ENCODE measurements at places on chromosomes 12 and 14.

- DNase-seq: no peak
Observed at GRCh38 chr14:76376409-76376877, 506 bp downstream of the ESRRB start.

GRCh38 chr12:94640134-94640928 lies 10.0 kb downstream of the TMCC3 start:
- DNase-seq: no peak

GRCh38 chr14:22830443-22831010 lies 840 bp downstream of the MRPL52 start:
- no peak for DNase-seq

DNA sequence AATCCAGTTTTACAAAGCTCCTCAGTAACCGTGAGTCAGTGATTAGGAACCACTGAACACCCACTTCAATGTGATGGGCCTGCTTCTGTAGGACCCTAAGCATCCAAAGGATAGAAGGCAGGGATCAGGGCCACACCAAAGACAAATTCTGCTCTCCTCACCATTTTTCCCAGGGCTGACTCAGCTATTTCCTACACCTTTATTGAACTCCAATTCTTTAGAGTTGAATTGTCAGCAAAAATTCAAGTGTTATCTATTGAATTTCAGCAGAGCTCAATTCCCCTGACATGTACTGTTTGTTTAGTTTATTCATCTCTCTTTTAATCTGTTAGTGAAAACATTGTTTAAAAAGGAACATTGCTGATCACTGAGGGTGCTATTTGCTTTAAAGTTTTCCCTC lies 457.7 kb upstream of the TMPO start:
- no peak for DNase-seq

- DNase-seq: no peak
Observed at GRCh38 chr12:11134305-11134704, at the start of gene TAS2R30. Gene TAS2R30 (minus strand): TSS chr12:11134644. CDS start chr12:11134244, 400 bp downstream.

- DNase-seq: peak; percentile 31
Observed at GRCh38 chr12:388541-389141, 479 bp downstream of the KDM5A start.

DNA sequence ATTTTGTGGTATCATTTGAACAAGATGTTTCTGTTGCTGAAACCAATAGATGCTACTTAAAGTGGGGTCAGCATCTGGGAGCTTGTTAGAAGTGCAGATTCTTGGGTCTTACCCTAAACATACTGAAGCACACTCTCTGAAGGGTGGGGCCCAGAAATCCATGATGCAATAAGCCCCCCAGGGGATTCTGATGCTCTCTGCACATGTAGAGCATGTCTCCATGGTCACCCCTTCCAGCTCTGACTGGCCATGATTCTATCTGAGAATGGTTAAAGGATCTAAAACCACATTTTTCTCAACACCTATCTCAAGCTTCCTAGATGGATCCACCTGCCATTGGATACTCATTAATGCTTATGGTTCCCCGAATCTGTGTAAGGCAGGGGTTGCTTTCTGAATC lies 20.4 kb downstream of the JDP2 start:
- DNase-seq: no peak

- no peak for DNase-seq
Observed at GRCh38 chr12:44098786-44099185, 262.9 kb downstream of the TMEM117 start.

- no peak for DNase-seq
Observed at GRCh38 chr12:90253136-90253535, 544.5 kb upstream of the ATP2B1 start.

DNA sequence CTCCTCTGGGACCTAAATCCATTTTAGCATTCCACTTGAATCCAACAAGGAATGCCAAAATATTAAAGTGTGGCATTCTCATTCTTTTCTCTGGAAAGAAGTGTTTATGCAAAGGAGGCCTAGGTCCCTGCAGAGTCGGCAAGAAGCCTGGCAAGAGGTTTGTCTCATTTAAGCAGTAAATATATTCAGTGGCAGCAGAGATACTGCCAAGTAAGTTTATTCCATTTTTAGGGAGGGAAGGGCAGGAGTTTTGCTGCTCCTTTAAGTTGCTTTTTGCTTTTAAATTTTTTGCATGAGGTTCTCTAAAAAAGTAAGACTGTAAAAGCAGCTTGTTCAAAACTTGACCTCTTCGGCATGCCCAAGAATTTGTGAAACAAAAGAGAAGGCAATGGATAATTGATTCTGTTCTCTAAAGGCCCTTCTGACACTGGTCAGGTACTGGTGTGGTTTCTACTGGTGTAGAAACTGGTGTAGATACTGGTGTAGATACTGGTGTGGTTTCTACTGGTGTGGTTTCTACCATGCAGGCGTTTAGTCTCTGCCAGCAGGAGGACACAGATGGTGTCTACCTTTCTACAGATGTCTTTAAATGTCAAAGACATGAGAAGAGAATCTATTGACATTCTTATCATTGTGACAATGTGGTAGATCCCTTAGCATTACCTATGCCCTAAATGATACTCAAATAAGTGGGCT lies 107.3 kb downstream of the SAMD4A start:
- DNase-seq: no peak

Data from kidney capillary endothelial cell (primary cell).